ENCODE measurements at places on chromosomes 11 and 22.

DNA sequence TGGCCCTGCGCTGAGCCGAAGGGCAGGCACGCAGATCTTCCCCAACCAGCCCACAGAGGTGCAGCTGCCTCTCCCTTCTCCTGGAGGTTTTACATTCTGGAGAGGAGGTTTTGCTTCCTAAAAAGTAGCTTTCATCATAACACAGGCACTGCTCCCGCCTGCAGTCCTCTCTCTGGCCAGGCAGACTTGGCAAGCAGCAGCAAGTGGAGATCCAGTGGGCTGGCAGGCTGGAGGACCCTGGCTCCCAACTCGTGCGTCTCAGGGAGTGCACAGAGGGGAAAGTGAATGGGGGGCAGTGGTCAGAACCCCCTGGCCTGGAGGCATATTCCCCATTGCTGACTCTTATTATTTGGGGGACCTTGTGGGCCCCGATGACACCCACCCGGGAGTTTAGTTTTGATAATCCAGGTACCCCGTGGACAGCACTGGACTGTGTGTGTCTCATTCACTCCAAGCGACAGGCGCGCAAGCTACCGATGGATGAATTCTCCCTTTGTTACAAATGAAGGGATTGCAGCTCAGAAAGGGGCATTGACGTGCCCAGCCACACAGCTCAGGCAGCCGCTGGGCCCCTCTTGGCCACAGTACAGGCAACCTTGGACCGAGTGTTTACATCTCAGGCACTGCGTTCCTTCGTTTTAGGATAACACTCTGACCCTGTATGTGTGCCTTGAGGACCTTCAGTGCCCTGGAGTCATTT is 1223.9 kb downstream of the BRD1 start:
- DNase-seq: no peak

GRCh38 chr11:14905104-14906033 is 13.3 kb upstream of the CYP2R1 start:
- peak; percentile 35 for DNase-seq

DNA sequence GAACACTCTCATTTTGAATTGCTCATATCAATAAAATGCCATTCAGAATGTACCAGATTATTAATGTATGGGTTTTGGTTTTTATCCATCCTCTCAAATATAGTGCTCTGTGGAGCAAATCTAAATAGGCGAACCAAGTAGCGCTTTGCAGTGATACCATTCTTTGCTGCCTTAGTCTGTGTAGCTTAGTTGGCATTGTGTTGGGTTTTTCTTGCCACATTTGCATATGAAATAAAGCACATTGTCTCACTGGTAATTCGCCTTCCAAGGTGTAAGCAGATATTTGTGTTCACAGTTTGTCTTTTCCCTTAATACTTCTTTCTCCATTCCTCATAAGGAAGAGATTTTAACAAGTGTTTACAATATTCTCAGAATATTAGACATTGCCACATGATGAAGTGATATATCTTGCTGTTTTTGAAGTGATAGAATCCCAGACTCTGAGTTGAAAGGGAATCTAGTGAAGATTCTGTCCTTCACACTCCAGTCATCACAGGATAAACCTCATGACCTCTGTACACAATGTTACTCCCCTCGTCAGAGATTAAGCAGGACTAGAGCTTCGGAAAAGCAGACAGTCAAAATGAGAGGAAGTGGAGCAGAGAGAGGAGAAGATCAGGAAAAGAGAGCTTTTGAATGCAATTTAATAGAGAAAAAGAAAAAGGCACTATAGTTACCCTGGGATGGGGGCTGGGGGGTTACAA is 16.5 kb downstream of the C11orf91 start:
- no peak for DNase-seq

DNA sequence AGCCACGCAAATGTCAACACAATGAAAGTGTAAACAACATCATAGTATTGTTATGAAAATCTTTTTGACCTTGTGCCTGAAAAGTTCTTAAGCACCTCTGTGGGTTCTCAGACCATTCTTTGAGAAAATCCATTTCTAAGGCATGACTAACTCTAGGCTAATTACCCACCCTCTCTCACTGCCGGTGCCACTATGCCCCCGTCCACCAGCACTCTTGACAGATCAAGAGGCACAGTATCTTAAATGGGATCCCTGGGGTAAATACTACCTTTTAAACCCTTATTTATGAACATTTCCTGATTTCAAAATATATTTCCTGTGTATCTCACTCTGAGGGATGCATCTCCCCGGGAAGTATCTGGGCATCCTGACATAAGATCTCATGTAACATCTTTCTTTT is 607.5 kb downstream of the METTL15 start:
- no peak for DNase-seq

GRCh38 chr11:118997627-118998387 is at the start of gene CENATAC:
CENATAC (plus strand) TSS chr11:118998138; CDS start chr11:118998198, 60 bp downstream.
- peak; percentile 85 for DNase-seq

Data from fibroblast of pulmonary artery (primary cell).